Right lung (tissue), 10 donors: ENCODE measurements at places on chromosomes 7 and 10. TPM values are rescaled to one million over a fixed set of nuclear protein-coding genes. Genes with fewer than 3 reads are reported as not detected.

The GIMAP5 gene
- polyA plus RNA-seq = 14.4 TPM

The TWIST1 gene
- 0.31 TPM for polyA plus RNA-seq

The ACTR3C gene
- polyA plus RNA-seq = 5.7 TPM

The SPDYE6 gene
- 2.3 TPM for polyA plus RNA-seq

The GLI3 gene
- polyA plus RNA-seq = 35.8 TPM

The ERV3-1 gene
- 72.1 TPM for polyA plus RNA-seq

The PIP gene
- not detected for polyA plus RNA-seq

The DENND2A gene
- polyA plus RNA-seq = 41.1 TPM

The ATG9B gene
- polyA plus RNA-seq = 4.8 TPM

The RET gene
- polyA plus RNA-seq = 1.9 TPM

The GCK gene
- polyA plus RNA-seq = 3.9 TPM

The PRLHR gene
- 0.08 TPM for polyA plus RNA-seq

The GJD4 gene
- polyA plus RNA-seq = 0.16 TPM

The HOXA13 gene
- not detected for polyA plus RNA-seq

The OLAH gene
- 0.19 TPM for polyA plus RNA-seq

The SPDYE11 gene
- polyA plus RNA-seq = 0.98 TPM

The STOX1 gene
- 3.3 TPM for polyA plus RNA-seq

The PDLIM1 gene
- polyA plus RNA-seq = 92.6 TPM

The KEL gene
- 2.8 TPM for polyA plus RNA-seq

The SDK1 gene
- 19.5 TPM for polyA plus RNA-seq

The BAZ1B gene
- 72.1 TPM for polyA plus RNA-seq

The INSYN2A gene
- 1.8 TPM for polyA plus RNA-seq

The FAM241B gene
- 8.0 TPM for polyA plus RNA-seq

The PDE1C gene
- 4.3 TPM for polyA plus RNA-seq

The TAS2R39 gene
- not detected for polyA plus RNA-seq

The RBM20 gene
- 1.1 TPM for polyA plus RNA-seq

The EPHB6 gene
- 28.3 TPM for polyA plus RNA-seq

The GSAP gene
- 26.0 TPM for polyA plus RNA-seq

The ANKRD61 gene
- 2.5 TPM for polyA plus RNA-seq

The POLL gene
- 33.9 TPM for polyA plus RNA-seq

The PRSS37 gene
- polyA plus RNA-seq = 1.6 TPM

The FGL2 gene
- 8.9 TPM for polyA plus RNA-seq

The AKR1D1 gene
- polyA plus RNA-seq = not detected

The AMPH gene
- 10.6 TPM for polyA plus RNA-seq

The C7orf57 gene
- polyA plus RNA-seq = 4.4 TPM

The NEUROD6 gene
- not detected for polyA plus RNA-seq

The BLNK gene
- 17.6 TPM for polyA plus RNA-seq

The PDE6C gene
- polyA plus RNA-seq = 1.0 TPM

The TRIL gene
- polyA plus RNA-seq = 52.8 TPM

The LGI1 gene
- polyA plus RNA-seq = 0.85 TPM

The SFXN2 gene
- 17.2 TPM for polyA plus RNA-seq

The ERVW-1 gene
- 1.5 TPM for polyA plus RNA-seq

The SLC26A5 gene
- polyA plus RNA-seq = 0.51 TPM

The SEPHS1 gene
- 139 TPM for polyA plus RNA-seq

The ABCB4 gene
- polyA plus RNA-seq = 0.72 TPM

The CHRM2 gene
- polyA plus RNA-seq = 1.0 TPM

The GOLGA7B gene
- 0.18 TPM for polyA plus RNA-seq

The NACAD gene
- polyA plus RNA-seq = 10.5 TPM

The NEBL gene
- 22.5 TPM for polyA plus RNA-seq

The PANK1 gene
- polyA plus RNA-seq = 21.2 TPM

The SPDYE8 gene
- 0.78 TPM for polyA plus RNA-seq

The LLCFC1 gene
- 0.32 TPM for polyA plus RNA-seq
